ENCODE measurements at places on chromosomes 13 and 19. TPM values are rescaled to one million over a fixed set of nuclear protein-coding genes. Genes with fewer than 3 reads are reported as not detected.

Gene CAPN12
- polyA plus RNA-seq = 72.8 TPM

Gene ETV2
- 0.68 TPM for polyA plus RNA-seq

Gene FXYD3
- not detected for polyA plus RNA-seq

Gene SLC6A16
- polyA plus RNA-seq = 4.4 TPM

Gene ZNF544
- polyA plus RNA-seq = 31.4 TPM

Gene CNFN
- 7.1 TPM for polyA plus RNA-seq

Gene SCN1B
- polyA plus RNA-seq = 0.58 TPM

Gene CADM4
- not detected for polyA plus RNA-seq

Gene LRRC63
- 1.1 TPM for polyA plus RNA-seq

Gene COL5A3
- polyA plus RNA-seq = not detected

Gene RNF113B
- not detected for polyA plus RNA-seq

Gene ZNF480
- polyA plus RNA-seq = 22.4 TPM

Gene SPACA7
- not detected for polyA plus RNA-seq

Gene HSD17B14
- polyA plus RNA-seq = not detected

Gene GSK3A
- polyA plus RNA-seq = 28.3 TPM

- no peak for DNase-seq
Observed at GRCh38 chr13:50521006-50521830, 322.3 kb downstream of the DLEU7 start.

- DNase-seq = no peak
Observed at GRCh38 chr13:105719859-105720258, 815.6 kb downstream of the EFNB2 start.

DNA sequence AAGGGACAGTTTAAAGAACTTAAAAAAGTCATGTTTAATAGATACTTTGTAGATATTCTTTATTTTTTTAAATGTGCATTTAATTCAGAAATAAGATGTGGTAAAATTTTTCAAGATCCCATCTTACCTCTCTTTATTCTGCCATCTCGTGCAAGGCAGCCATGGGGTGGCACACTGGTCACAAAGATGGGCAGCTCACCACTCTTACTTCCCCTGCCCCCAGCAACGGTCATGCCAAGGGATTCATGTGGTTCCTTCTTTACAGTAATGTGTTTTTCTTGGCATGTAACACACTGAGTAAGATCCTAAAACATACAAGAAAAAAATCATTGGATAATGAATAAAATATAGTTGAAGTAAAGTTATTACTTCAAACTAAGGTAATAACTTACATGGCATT lies 64.2 kb downstream of the LNX2 start:
- no peak for DNase-seq

GRCh38 chr13:37479916-37480315 lies 118.7 kb downstream of the POSTN start:
- DNase-seq = no peak

GRCh38 chr19:16111160-16111908 lies at the start of gene RAB8A:
TSS of gene RAB8A (plus strand) at chr19:16111889. CDS start at chr19:16111902, 13 bp downstream.
- peak; percentile 100 for DNase-seq

- DNase-seq = no peak
Observed at GRCh38 chr19:53877361-53877766, 4.6 kb upstream of the PRKCG start.

- DNase-seq = no peak
Observed at GRCh38 chr19:28874742-28875141, 338.2 kb downstream of the UQCRFS1 start.

GRCh38 chr13:45315520-45316167 lies 25.3 kb downstream of the TPT1 start:
- no peak for DNase-seq

DNA sequence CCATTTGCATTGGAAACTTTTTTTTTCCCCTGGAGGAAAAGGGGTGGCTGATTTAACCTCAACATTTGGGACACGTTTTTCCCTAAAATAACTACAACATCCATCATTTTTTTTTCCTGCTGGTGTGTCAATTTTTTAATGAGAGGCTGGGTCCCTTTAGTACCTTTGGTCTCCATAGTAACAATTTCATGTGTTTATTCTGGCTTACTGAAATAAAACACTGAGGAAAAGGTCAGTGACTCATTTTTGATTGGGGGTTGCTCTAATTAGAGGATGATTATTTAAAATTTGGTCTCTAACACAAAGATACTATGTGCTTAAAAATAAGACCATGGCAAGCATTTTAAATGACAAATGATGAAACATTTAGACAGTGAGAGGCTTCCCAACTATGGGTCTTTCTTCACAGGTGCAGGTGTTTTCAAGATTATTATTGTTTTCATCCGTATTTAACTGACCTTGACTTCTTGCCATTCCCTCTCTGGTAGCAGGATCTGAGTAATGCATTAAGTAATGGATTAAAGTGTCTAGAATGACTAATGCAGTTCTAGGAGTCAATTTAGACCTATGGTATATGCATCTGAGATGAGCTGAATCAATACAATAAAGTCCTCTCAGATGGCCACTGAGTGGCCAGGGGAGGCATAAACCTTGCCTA lies 406.4 kb downstream of the KCNRG start:
- no peak for DNase-seq

GRCh38 chr13:112849500-112849899 lies 119.5 kb upstream of the MCF2L start:
- DNase-seq = no peak

DNA sequence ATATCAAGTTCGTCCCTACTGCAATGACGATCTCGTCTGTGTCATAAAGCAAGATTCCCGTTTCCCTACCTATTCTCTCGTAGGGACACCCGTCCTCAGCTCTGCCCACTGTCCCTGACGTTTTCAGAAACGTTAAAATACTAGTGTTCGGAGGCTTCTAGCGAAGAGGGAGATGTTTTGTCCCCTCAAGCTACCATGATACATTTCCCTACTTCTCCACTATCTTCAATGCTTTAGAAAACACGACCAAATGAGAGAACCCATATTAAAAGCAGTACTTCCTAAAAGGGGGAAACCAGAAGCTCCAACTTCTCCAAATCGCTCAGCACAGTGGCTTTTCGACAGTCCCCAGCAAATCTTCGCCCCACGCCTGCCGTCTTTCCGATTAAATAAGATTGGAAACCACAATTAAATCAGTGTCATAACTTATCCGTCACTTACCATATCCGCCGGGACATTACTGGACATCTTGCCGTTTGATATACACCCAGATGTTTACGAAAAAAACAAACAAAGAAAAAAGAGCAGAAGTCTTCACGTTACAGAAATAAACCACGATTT lies 1.3 kb downstream of the UBL3 start:
- DNase-seq = peak; percentile 38

DNA sequence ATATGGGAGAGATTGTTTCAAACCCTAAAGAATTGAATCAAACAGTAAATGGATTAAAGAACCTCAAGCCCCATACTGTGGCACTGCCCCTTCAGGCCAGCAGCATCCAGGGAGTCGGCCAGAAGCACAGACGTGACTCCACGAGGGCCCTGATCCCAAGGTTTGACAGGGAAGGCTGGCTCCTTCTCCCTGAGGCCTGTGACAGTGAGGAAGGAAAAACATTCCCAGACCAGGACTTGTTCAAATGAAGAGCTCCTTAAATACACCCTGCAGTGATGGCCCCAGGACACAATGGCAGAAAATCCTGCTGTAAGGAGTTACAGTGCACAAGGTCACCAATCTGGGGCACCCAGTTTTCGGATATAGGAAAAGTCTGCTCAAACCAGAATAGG lies 91.0 kb downstream of the COL4A1 start:
- DNase-seq = no peak

GRCh38 chr19:40357640-40358039 lies 9.1 kb downstream of the PLD3 start:
- DNase-seq = no peak

DNA sequence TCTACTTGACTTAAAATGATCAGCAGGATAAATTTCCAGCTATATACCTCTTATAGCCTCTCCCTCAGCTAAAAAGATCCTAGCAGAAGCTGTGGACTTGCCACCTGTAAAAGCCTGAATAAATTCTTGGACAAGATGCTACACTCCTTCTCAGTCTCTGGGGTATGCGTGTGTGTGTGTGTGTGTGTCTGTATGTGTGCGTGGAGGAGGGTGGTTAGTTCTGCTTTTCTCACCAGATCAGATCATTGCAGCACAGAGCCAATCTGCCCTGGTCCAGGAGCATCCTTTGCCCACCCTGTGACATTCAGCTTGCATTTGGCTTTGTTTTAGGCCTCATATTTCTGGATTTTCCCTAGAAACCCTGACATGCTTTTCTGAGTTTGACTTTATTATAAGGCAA lies 438.3 kb downstream of the RFC3 start:
- DNase-seq = no peak

DNA sequence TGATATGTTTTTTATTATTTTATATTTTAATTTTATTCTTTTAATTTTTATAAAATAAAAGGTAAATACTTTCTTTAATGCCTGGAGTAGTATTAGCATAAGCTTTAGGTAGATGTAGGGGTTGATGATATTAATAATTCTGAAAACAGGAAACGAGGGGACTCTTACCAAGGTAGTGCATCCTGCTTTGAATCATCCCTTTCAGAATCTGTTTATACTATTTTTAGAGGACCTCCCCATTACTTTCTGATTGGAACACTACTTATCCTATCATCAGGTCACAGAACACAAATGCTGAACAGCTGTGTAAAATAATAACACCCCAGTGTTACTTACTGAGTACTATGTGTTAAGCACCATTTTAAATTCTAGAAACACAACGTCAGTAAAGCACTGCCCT lies 27.3 kb downstream of the COG6 start:
- DNase-seq = no peak

- no peak for DNase-seq
Observed at GRCh38 chr19:50750010-50750409, 20.3 kb upstream of the GPR32 start.

DNA sequence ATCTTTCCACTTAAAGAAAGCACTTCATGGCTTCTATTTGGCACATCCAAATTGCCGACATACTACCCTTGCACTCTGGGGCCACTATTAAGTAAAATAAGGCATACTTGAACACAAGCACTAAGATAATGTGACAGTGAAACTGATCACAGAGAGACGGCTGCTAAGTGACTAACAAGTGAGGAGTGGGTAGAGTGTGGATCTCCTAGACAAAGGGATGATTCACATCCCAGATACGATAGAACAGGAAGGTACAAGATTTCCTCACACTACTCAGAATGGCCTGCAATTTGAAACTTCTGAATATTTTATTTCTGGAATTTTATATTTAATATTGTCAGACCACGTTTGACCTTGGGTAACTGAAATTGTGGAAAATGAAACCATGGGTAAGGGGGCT lies 1721.8 kb upstream of the SPRY2 start:
- DNase-seq = no peak

GRCh38 chr19:8085598-8086408 lies 33.2 kb downstream of the CCL25 start:
- DNase-seq = no peak

DNA sequence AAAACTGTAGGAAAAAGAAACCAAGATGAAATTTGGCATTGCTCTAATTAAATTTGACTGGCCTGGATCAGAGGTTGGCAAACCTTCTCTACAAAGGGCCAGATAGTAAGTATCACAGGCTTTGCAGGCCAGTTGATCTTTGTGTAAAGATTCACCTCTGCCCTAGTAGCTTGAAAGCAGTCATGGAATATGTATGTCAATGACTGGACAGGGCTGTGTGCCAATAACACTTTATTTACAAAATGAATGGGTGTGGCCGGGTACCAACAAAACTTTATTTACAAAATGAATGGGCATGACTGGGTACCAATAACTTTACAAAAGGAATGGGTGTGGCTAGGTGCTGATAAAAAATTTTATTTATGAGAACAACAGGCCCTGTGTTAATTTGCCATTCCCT lies 20.0 kb downstream of the SIN3B start:
- no peak for DNase-seq

GRCh38 chr19:6518145-6518911 lies 12.5 kb upstream of the TNFSF9 start:
- peak; percentile 38 for DNase-seq

DNA sequence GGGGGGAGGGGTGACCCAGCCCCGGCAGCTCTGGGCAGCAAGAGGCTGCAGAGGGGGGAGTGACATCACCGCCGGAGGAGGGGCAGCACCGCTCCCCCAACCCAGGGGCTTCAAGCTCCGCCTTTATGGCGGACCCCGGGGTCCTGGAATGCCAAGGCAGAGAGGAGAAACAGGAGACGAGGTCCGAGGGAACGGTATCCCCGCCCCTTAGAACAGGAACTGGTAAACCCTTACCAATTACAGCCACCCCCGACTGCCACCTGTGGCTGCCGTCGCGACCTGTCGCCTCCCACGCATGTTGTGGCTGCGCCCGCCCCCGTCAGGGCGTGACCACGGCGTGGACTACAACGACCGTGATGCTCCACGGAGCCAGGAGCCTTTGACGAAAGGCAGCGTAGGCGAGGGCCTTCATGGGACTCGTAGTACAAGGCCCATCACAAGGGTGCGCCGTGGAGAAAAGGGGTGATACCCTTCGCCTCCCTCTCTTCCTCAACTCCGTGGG lies 4.1 kb upstream of the KCNC3 start:
- peak; percentile 88 for DNase-seq

GRCh38 chr19:3054972-3055740 lies 7.1 kb downstream of the TLE5 start:
- DNase-seq = no peak

GRCh38 chr19:45117167-45117594 lies 24.2 kb downstream of the PPP1R37 start:
- peak; percentile 13 for DNase-seq

DNA sequence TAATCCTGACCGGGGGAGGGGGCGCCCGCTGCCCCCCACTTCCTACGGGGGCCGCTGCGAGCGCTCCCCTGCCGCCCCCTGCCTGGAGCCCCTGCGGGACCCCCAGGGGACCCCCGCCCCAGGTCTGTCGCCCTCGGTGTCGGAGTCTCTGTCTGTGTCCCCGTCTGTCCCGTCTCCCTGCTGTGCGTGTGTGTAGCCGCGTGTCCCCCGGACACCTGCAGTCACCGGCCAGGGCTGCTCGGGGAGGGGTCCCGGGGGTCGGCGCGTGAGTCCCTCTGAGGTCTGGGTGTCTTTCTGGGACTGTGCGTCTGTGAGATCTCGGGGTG lies 7.7 kb upstream of the NFIC start:
- no peak for DNase-seq

GRCh38 chr19:48673436-48674100 lies 751 bp upstream of the NTN5 start:
- DNase-seq = no peak

GRCh38 chr19:11142528-11143171 lies 12.9 kb downstream of the SPC24 start:
- no peak for DNase-seq

Data from immature natural killer cell (primary cell).